ENCODE measurements at places on chromosomes 1 and 21.
A peak's percentile ranks its signal among the peaks of the same experiment; 100 is the strongest.

DNA sequence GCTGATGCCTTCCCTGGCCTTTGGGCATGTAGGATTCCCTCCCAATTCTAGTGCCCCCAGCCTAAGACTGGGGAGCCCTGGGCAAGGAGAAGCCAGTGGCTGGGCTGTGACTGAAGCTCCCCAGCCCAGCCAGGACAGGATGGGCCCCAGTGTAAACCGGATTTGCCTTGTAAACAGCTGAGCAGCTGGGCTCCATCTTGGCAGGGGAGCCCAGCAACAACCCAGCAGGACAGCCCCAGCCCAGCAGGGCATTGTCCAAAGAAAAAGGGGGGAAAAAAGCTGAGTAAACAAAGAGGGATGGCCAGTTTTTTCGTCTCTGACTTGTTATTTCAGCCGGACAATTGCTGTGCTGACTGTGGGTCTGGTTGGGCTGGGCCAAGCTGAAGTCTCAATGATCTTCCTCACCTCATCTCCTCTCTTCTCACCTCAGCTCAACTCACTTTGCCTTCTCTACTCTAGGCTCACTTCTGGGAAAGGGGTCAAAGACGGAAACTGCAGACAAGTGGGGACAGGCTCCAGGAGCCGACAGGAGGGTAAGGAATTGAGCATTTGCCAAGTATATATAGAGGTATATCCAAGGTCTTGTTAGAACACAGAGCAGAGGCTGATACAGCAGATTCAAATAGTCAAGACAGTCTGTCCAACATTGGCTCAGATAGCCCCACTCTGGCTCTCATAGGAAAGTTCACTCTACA, 97.7 kb downstream of the TMEM53 start:
- H3K27me3 ChIP-seq = peaks cover 3% of the 10 kb centered on the region
- DNase-seq = no peak
- peaks cover 10% of the 10 kb centered on the region for H3K4me1 ChIP-seq

DNA sequence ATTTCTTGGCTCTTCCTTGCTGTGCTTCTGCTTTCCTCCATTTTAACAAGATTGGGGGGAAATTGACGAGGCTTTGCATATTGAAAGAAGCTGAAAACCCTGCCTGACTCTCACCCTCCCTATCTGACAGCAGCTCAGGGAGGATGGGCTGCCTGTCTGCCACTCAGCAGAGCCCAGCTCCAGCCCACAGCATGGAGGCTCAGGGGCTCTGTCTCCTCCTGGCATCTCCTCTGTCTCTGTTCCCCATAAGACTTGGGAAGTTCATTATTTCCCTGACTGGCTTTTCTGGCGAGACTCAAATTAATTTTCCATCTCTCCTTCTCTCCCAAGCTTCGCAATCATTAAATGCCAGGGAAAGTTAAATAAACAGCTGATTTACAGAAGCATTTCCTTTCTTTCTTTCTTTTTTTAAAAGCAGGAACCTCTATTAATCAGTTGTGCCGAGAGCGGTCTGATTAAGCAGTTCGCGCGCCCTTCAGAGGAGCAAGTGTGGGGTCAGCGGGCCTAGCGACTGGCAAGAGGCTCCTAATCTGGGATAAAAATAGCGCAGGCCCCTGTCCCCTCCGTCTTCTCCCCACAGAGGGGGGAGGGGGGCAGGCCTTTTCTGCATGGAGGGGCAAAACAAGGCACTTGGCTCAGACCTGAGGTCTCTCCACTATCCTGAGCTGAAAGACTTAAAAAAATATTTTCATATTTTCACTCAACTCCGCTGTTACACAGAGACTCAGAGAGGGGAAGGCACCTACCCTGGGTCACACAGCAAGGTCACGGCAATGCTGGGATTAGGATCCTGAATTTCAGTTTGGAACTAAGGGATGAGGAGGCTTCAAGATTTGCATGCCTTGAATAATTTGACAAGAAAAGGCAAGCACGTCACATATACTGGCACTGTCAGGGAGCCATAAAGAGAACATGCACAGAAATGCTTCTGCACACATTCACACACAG, 170.4 kb downstream of the ACTL8 start:
- H3K36me3 ChIP-seq = no peaks in the 10 kb centered on the region
- no peak overlapping the region for H3K4me3 ChIP-seq
- peaks cover 88% of the 10 kb centered on the region for H3K27me3 ChIP-seq
- no peaks in the 10 kb centered on the region for H3K4me1 ChIP-seq
- H3K27ac ChIP-seq = no peak overlapping the region

DNA sequence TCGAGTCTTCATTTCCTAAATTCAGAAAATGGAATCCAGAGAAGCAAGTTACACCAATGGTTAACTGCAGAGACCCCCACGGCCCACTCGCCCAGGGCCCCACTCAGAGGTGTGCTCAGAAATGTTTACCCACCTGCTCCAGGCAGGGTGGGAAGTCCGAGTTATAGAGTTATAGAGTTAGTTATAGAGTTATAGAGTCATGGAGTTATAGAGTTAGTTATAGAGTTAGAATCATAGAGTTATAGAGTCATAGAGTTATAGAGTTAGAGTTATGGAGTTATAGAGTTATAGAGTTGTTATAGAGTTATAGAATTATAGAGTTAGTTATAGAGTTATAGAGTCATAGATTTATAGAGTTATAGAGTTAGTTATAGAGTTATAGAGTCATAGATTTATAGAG, 31.7 kb downstream of the UBASH3A start:
- no peak overlapping the region for H3K27ac ChIP-seq
- no peaks in the 10 kb centered on the region for H3K27me3 ChIP-seq
- H3K4me3 ChIP-seq = no peak overlapping the region
- H3K36me3 ChIP-seq = no peaks in the 10 kb centered on the region
- no peak for DNase-seq

- no peak overlapping the region for H3K4me3 ChIP-seq
- H3K36me3 ChIP-seq = no peaks in the 10 kb centered on the region
- H3K4me1 ChIP-seq = no peaks in the 10 kb centered on the region
- H3K27me3 ChIP-seq = no peaks in the 10 kb centered on the region
Observed at GRCh38 chr1:248054671-248055070, 8.0 kb downstream of the OR2L3 start.

DNA sequence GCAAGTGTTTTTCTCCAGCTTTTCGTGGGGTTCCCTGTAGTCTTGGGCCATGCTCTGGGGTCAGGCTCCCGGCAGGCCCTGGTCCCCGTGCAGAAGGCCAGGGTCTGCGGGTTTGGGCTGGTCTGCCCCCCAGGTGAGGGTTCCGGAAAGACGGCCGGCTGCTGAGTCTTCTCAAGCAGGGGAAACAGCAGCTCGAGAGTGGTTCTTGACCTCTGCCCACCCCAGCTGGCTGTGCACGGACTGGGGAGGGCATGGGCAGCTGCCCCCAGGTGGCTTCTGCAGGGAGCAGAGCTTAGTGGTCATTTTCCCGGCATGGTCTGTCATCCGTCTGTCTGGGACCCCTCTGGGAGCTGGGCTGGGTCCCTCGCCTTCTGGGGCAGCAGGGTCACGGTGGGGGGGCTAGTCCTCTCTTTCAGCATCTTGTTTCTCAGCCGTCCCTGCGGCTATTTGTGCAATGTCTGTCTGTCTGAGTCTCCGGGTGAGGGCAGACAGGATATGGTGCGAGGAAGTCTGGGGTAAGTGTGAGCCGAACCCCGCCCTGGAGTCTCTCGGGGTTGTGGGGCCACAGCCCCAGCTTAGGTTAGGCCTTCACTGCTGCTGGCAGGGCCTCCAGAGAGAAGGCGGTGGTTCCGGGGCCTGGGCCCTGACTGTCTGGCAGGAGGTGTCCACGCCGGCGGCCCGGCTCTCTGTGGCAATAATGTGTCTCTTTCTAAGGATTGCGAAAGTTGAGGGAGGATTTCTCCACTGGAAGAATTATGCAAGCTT, 6.1 kb downstream of the SKI start:
- peak overlapping the region; percentile 24 for H3K4me3 ChIP-seq
- peaks cover 84% of the 10 kb centered on the region for H3K4me1 ChIP-seq
- H3K27ac ChIP-seq = peak overlapping the region; percentile 91
- no peaks in the 10 kb centered on the region for H3K36me3 ChIP-seq
- no peak for DNase-seq

DNA sequence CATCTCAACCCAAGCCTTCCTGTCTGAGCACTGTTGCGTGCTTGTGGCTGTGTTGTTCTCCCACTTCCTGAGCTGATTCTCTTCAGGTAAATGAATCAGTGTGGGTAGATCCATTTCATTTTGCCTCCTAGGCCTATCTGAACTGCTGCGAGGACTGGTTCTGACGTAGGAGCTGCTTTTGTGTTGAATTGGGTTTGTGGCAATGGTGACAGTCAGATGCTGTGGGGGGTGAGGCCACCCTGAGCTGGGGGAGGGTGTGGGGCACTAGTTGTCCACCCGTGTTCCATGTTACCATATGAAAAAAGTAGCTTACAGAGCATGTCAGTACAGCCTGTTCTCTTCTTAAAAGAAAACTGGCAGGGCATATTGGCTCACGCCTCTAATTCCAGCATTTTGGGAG, 81.5 kb downstream of the MRPS6 start:
- H3K27me3 ChIP-seq = no peaks in the 10 kb centered on the region
- no peaks in the 10 kb centered on the region for H3K4me1 ChIP-seq
- no peak overlapping the region for H3K4me3 ChIP-seq
- no peaks in the 10 kb centered on the region for H3K36me3 ChIP-seq
- DNase-seq = no peak
- H3K27ac ChIP-seq = no peak overlapping the region

DNA sequence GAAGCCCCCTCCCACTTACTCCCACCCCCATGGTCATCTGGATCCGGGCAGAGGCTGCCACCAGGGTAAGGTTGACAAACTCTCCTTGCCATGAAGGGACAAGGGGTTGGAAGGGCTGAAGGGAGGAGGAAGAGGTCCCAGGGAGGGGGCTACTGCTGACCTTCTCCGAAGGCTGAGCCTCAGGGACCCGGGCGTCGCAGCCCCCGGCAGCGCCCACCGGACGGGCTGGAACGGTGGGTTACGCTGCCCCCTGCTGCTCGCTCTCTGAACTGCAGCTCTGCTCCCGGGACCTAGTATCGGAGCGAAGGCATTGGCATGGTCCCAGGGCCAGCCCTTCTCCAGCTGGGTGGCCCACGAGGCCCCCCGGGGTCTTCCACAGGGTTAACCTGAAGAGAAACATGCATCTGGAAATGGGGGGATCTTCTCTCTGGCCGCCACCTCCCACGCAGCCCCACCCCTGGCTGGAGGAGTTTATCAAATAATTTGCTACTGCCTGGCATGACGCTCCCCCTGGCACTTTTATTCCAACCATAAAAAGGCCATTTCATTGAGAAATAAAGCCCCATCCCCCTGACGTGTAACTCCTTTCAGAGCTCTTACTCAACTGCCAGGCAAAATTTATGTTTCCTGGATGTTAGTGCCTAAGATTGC, 70.4 kb upstream of the TARDBP start:
- H3K4me1 ChIP-seq = peaks cover 7% of the 10 kb centered on the region
- no peak for DNase-seq
- no peaks in the 10 kb centered on the region for H3K36me3 ChIP-seq
- no peak overlapping the region for H3K27ac ChIP-seq
- H3K4me3 ChIP-seq = no peak overlapping the region

- H3K4me3 ChIP-seq = no peak overlapping the region
- H3K27ac ChIP-seq = no peak overlapping the region
- H3K27me3 ChIP-seq = no peaks in the 10 kb centered on the region
- no peaks in the 10 kb centered on the region for H3K4me1 ChIP-seq
- DNase-seq = no peak
- H3K36me3 ChIP-seq = no peaks in the 10 kb centered on the region
Observed at GRCh38 chr1:170620164-170620563, 43.8 kb upstream of the PRRX1 start.

- no peak overlapping the region for H3K27ac ChIP-seq
- H3K4me3 ChIP-seq = no peak overlapping the region
- no peaks in the 10 kb centered on the region for H3K36me3 ChIP-seq
- H3K4me1 ChIP-seq = no peaks in the 10 kb centered on the region
- no peaks in the 10 kb centered on the region for H3K27me3 ChIP-seq
- DNase-seq = no peak
Observed at GRCh38 chr1:81703391-81703755, 97.4 kb upstream of the ADGRL2 start.

GRCh38 chr1:85596531-85596930, 16.0 kb downstream of the CCN1 start:
- no peaks in the 10 kb centered on the region for H3K27me3 ChIP-seq
- no peak for DNase-seq
- H3K4me3 ChIP-seq = no peak overlapping the region
- H3K27ac ChIP-seq = no peak overlapping the region
- H3K36me3 ChIP-seq = no peaks in the 10 kb centered on the region

DNA sequence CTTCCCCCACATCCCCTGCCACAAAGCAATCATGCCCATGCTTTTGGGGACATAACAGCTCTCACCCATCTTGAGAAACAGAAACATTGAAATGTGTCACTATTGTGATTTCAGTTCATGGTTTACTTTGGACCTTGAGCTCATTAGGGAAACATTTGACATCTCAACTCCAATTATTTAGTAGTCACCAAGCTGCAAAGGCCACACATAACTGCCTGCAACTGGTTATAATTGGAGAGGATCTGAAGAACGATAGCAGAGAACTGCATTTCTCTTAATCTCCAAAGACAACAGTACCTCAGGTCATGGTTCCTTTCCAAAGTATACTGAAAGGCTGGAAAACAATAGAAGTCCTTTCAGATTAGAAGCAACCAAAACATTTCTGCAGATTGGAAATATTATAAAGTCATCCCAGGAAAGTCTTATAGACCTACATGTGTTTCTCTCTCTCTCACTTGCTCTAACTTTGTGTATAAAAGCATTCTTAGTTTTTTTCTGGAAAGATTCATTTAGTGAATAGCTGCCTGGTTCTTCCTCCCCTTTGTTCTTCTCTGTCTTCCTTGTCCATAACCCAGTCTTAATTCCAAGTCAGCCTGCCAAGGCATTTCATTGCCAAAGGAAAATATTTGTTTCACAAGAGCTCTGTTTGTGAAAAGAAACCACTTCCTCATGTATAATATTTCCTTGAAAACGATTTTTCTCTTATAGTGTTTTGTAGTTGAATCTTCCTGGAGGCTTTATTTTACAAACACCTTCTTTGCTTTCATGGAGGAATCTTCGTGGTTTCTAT, 426.8 kb downstream of the ADGRL2 start:
- no peak overlapping the region for H3K4me3 ChIP-seq
- no peak overlapping the region for H3K27ac ChIP-seq

DNA sequence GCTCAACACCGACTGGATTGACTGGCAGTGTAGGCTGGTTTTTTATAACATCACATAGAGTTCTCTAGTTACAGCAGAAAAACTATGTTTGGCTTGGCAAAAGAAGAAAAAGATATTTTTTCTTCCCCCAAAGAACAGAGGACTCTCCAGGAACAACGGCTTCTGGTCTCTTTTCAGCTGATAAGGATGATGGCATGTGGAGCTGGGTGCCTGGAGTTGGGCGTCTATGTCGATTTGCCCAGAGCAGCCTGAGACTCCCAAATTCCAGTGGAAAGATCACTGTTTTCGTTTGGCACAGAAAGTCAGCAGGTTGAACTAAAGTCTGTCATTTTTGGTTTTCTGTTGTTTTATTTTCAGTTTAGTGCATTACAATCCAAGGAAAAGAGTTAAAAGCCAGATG, 91.1 kb downstream of the SMYD2 start:
- H3K4me3 ChIP-seq = no peak overlapping the region
- no peaks in the 10 kb centered on the region for H3K4me1 ChIP-seq
- H3K27ac ChIP-seq = no peak overlapping the region
- no peaks in the 10 kb centered on the region for H3K36me3 ChIP-seq
- H3K27me3 ChIP-seq = no peaks in the 10 kb centered on the region

- H3K27me3 ChIP-seq = no peaks in the 10 kb centered on the region
- peaks cover 26% of the 10 kb centered on the region for H3K4me1 ChIP-seq
- peak overlapping the region; percentile 70 for H3K4me3 ChIP-seq
Observed at GRCh38 chr1:40315795-40316594, 1.1 kb downstream of the COL9A2 start.

- H3K27me3 ChIP-seq = peaks cover 43% of the 10 kb centered on the region
- no peak for DNase-seq
- H3K36me3 ChIP-seq = no peaks in the 10 kb centered on the region
Observed at GRCh38 chr1:24896596-24897262, 33.3 kb downstream of the RUNX3 start.

- no peak overlapping the region for H3K4me3 ChIP-seq
- H3K27me3 ChIP-seq = no peaks in the 10 kb centered on the region
- DNase-seq = no peak
- H3K27ac ChIP-seq = no peak overlapping the region
Observed at GRCh38 chr21:39568361-39568760, 44.4 kb upstream of the B3GALT5 start.
